ENCODE measurements at places on chromosomes 11 and 22. TPM values are rescaled to one million over a fixed set of nuclear protein-coding genes. Genes with fewer than 3 reads are reported as not detected.

DNA sequence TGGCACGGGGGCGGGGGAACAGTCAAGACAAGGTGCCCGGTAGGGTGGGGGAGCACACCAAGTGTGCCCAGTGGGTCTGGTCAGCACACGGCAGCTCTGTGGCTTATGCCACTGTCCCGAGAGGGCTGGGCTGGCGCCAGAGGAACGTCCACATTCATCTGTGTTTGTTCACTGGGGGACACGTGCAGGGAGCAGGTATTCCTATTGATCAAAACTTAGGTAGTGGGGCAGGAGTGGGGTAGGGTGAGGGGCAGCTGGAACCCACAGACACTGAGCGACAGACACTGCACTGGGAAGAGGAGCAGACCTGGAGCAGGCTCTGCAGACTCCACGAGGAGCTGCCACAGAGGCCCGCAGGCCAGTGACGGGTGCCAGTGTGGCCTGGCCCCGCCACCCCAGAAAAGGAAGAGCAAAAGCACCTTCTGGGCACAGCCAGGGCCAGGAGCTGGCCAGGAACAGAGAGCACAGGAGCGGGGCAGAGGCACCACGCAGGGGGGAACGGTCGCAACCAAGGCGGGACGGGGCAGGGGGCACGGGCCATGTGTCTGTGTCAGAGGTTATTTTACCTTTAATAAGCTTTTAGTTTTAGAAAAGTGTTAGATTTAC is 2.1 kb upstream of the MOB2 start:
- no peak overlapping the region for H3K4me3 ChIP-seq
- peaks cover 22% of the 10 kb centered on the region for H3K4me1 ChIP-seq
- H3K36me3 ChIP-seq = peaks cover 3% of the 10 kb centered on the region

GRCh38 chr11:1088927-1089737 is 14.5 kb downstream of the MUC2 start:
- no peaks in the 10 kb centered on the region for H3K4me1 ChIP-seq
- no peak overlapping the region for H3K4me3 ChIP-seq
- DNase-seq = no peak
- H3K27ac ChIP-seq = no peak overlapping the region
- H3K27me3 ChIP-seq = no peaks in the 10 kb centered on the region
- no peaks in the 10 kb centered on the region for H3K36me3 ChIP-seq

DNA sequence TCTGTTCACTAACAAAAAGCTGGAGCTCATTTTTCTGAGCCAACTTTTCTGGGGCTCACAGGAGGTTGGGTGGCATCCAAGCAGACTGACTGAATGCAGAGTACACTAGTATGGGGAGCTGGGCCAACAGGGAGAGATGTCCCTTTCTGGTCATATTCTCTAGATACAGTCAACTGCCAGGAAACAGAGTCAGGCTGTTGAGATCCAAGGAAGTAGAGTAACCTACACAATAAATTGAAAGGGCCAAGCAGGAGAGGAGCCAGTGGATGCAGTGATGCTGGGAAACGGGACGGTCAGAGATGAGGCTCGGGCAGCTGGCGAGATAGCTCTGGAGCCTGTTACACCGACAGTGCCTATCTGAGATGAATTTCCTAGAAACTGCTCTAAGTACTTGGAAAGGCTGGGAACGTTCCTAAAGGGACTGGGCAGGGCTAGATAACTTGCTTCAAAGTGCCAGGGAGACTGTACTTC is 71.1 kb downstream of the LARGE2 start:
- H3K36me3 ChIP-seq = no peaks in the 10 kb centered on the region
- H3K4me3 ChIP-seq = no peak overlapping the region
- H3K27me3 ChIP-seq = no peaks in the 10 kb centered on the region
- H3K27ac ChIP-seq = no peak overlapping the region

- no peak overlapping the region for H3K27ac ChIP-seq
- no peak overlapping the region for H3K4me3 ChIP-seq
- DNase-seq = no peak
Observed at GRCh38 chr11:86255896-86256295, 11.3 kb downstream of the EED start.

GRCh38 chr11:86446924-86447285 is 72.2 kb downstream of the CCDC81 start:
- H3K36me3 ChIP-seq = peaks cover 7% of the 10 kb centered on the region
- no peak overlapping the region for H3K4me3 ChIP-seq
- H3K4me1 ChIP-seq = peaks cover 8% of the 10 kb centered on the region
- no peak for DNase-seq

- H3K36me3 ChIP-seq = no peaks in the 10 kb centered on the region
- no peak for DNase-seq
- no peak overlapping the region for H3K27ac ChIP-seq
- H3K4me3 ChIP-seq = no peak overlapping the region
- H3K4me1 ChIP-seq = no peaks in the 10 kb centered on the region
- no peaks in the 10 kb centered on the region for H3K27me3 ChIP-seq
Observed at GRCh38 chr22:33605666-33606065, 314.6 kb downstream of the LARGE1 start.

STARD10 gene
- 35.3 TPM for total RNA-seq

DNA sequence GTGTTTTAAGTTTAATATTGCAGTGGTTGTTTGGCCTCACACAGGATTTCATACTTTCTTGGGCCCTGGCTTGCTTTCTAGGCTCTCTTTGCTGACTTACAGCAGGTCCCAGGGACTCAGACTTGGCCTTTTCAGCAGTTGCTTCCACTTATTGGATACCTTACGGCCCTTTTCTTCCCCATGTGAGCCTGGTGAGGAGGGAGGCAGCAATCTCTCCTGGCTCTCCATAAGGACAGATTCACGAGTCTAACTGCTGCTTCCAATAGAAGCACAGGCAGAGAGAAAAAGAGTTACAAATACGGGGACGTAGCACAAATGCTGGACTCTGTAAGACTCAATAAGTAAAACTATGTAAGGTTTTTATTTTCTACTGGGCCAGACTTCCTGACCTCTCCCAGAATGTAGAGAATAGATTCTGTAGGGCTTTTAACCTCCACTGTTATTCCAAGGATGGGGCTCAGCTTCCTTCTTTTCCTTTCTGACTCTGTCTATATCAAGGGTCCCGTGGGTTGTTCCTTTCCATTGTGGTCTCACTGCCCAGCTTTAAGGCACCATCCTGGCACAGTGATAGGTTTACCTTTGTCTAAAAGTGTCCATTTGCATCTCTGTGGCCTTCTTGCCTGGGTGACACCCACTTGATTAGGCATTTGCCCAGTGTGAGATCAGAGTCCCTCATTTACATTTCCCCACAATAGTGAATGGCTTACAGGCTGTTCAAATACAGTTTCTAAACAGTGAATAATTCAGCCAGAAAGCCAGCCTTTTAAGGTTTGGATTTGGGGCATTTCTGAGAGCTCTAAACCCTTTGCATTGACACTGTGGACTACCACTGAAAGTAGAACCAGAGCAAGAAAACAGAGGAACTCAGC is 92.8 kb downstream of the RASSF10 start:
- H3K27me3 ChIP-seq = peaks cover 38% of the 10 kb centered on the region
- no peak overlapping the region for H3K27ac ChIP-seq
- no peak for DNase-seq
- no peak overlapping the region for H3K4me3 ChIP-seq
- H3K36me3 ChIP-seq = no peaks in the 10 kb centered on the region
- H3K4me1 ChIP-seq = no peaks in the 10 kb centered on the region

SLC1A2 gene
- 0.32 TPM for total RNA-seq

DNA sequence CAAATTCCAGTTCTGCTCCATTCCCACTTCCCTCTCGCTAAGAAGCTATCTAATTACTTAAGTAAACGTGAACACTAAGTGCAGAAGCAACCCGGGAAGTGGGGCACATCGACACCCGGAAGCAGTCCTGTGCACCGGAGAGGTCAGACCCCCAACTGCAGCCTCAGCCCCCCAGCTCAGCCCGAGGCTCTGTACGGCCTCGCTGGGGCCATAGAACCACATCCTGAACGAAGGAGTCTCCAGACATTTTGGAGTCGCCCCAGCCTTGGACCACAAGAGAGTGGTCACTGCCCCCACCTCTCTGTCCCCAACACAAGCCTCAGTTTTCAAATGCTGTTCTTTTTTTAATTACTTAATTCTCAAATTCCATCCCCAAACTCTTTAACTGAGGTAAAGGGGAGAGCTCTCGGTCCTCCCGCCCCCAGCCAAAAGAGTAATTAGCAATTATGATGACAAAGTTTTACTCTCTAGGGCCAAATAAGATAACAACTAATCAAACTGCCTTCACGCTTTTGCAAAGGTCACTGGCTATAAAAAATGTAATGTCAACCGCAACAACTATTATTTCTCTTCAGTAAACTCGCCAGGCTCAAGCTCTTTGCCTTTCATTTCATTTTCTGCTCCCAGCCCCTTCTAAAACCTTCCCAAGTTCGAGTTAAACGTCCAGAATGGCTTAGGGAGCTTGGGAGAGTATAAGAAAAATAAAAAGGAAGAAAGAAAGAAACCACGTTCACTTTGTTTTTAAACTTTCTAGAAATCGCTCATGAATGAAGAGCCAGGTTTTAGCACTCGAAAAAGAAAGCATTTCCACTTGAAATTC is 2.2 kb downstream of the PAX6 start:
- H3K27me3 ChIP-seq = peaks cover 76% of the 10 kb centered on the region
- H3K27ac ChIP-seq = no peak overlapping the region
- no peak for DNase-seq
- peaks cover 42% of the 10 kb centered on the region for H3K4me1 ChIP-seq
- H3K36me3 ChIP-seq = no peaks in the 10 kb centered on the region

GRCh38 chr11:72793076-72793424 is 797 bp downstream of the STARD10 start:
- H3K4me1 ChIP-seq = peaks cover 37% of the 10 kb centered on the region
- peak overlapping the region; percentile 99 for H3K27ac ChIP-seq
- no peaks in the 10 kb centered on the region for H3K36me3 ChIP-seq
- H3K27me3 ChIP-seq = no peaks in the 10 kb centered on the region
- no peak for DNase-seq

DNA sequence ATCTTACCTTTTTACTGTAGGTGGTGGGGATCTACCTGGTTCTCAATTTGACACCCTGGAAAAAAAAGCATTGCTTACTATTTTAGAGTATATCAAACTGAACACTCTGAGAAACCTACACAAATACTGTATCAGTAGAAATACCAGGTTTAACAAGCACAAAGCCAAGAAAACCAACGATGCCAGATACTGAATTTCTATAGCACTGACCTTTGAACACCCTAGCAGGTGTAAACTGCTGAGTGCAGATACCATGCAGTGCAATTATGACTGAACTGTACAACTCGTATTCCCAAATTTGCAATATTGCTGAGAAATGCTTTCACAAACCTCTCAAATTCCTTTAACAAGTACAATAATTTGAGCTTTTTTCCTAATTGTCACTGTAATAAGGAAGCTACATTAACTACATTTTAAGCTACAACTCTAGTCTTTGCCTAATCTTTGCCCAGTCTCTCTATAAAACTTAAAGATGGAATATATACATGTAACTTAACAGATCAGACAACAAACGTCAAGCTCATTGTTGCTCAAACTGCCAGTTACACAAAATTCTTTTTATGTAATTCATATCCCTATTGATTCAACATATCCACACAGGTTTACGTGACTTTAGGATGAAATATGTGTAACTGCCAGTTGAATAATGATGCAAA is 8.9 kb downstream of the TAF1D start:
- DNase-seq = no peak
- H3K27ac ChIP-seq = peak overlapping the region; percentile 7
- H3K27me3 ChIP-seq = no peaks in the 10 kb centered on the region
- peaks cover 22% of the 10 kb centered on the region for H3K4me1 ChIP-seq
- H3K36me3 ChIP-seq = peaks cover 83% of the 10 kb centered on the region
- no peak overlapping the region for H3K4me3 ChIP-seq

ASCL2 gene
- total RNA-seq = not detected

DNA sequence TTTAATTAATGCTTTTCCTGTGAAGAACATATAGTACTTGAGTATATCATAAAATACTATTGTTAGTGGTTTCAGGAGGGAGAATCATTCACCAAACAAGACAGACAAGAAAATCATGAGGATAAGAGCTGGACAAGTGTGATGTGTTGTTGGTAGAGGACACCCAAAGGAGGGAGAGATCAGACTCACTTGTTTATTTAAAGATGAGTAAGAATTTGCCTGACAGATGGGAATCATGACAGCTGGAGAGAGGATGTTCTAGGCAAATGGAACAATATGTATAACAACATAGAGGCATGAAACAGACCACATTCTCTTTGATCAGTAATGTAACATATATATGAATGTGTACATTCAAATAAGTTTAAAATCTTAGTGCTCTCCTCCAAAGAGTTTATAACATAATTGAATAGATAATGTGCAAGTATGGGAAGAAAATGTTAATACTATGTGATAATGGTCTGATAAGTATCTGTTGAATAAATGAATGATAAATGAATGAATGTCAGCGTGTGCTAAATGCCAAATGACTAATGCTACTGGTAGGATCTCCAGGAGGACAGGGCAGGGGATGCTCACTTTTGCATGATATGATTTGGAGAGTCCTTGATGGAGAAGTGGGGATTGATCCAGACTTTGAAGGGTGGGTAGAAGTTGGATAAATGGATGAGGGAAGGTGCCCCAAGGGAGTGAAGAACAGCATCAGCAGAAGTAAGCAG is 228.9 kb upstream of the SORL1-AS1 start:
- H3K4me3 ChIP-seq = no peak overlapping the region
- H3K27ac ChIP-seq = no peak overlapping the region
- no peaks in the 10 kb centered on the region for H3K36me3 ChIP-seq
- peaks cover 7% of the 10 kb centered on the region for H3K27me3 ChIP-seq
- H3K4me1 ChIP-seq = peaks cover 2% of the 10 kb centered on the region

DNA sequence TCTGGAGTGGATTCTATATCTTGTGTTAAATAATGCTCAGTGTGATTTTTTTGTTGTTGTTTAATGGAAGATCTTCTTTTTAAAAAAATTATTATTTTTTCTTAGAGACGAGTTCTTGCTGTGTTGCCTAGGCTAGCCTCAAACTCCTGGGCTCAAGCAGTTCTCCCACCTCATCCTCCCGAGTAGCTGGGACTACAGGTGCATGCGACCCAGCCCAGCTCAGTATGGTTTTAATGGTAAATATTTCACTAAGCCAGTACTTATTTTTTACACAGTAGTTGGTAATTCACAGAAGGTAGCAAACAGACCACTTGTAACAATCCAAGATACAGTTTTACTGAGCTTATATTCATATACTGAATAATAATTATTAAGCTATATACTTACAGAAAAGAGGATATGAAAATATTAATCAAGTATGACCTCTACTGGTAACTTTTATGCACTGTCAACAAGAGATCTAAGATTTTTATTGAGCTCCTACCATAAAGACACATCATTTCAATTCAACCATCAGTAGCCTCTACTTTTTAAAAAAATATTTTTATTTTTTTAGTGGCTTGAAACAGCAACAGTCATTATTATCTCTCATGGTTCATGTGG is 6.1 kb upstream of the CD59 start:
- H3K27ac ChIP-seq = no peak overlapping the region
- no peak for DNase-seq
- peaks cover 20% of the 10 kb centered on the region for H3K36me3 ChIP-seq
- H3K4me1 ChIP-seq = peaks cover 16% of the 10 kb centered on the region
- H3K4me3 ChIP-seq = no peak overlapping the region

MS4A3 gene
- total RNA-seq = not detected

DNA sequence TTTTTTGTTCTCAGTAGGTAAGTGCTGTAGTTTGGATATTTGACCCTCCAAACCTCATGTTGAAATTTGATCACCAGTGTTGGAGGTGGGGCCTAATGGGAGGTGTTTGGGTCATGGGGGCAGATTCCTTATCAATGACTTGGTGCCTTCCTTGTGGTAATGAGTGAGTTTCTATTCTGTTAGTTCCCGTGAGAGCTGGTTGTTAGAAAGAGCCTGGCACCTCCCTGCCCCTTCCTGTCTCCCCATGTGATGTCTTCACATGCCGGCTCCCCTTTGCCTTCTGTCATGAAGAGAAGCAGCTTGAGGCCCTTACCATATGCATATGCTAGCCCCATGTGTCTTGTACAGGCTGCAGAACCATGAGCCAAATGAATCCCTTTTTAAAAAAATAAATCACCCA is 138.3 kb downstream of the TMEM135 start:
- H3K27me3 ChIP-seq = no peaks in the 10 kb centered on the region
- no peak for DNase-seq
- H3K4me1 ChIP-seq = peaks cover 35% of the 10 kb centered on the region
- H3K27ac ChIP-seq = no peak overlapping the region
